ENCODE measurements at places on chromosomes 3 and 15.

GRCh38 chr15:51696566-51696965 lies 15.3 kb downstream of the SCG3 start:
- DNase-seq: no peak

DNA sequence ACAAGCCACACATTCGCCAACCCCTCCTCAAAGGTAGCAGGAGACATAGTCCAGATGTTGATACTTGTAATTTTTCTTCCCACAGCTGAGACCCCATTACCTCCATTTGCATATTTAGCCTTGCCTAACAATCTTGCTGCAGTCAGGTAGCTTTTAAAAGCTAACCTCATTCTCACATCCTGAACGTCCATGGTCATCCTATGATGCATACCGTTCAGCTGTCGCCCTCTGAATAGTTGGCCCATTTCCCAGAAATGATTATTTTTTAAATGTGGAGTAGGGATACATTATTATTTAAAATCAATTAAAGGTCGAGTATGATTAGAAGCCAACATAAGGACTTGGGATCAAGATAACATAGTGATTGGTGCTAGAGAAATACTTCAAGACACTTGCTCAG lies 165.0 kb downstream of the MEX3B start:
- DNase-seq: no peak

DNA sequence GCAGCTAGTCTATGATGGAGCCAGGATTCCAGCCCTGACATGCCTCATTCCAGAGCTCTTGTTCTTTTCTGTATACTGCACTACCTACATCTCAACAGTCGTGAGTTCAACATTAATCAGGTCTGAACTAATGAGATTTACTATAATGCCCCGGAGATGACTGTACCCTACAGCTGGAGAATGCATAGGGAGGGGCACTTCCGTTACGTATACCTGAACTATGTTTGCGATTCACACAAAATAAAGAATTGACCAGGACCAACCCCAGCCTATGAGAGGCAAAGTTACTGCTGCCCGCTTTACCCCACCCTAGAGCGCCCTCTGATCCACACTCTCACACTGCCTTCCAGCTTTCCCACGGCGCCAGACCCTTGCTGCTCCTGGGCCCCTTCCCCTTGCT lies 97.0 kb downstream of the IGF2BP2 start:
- no peak for DNase-seq

DNA sequence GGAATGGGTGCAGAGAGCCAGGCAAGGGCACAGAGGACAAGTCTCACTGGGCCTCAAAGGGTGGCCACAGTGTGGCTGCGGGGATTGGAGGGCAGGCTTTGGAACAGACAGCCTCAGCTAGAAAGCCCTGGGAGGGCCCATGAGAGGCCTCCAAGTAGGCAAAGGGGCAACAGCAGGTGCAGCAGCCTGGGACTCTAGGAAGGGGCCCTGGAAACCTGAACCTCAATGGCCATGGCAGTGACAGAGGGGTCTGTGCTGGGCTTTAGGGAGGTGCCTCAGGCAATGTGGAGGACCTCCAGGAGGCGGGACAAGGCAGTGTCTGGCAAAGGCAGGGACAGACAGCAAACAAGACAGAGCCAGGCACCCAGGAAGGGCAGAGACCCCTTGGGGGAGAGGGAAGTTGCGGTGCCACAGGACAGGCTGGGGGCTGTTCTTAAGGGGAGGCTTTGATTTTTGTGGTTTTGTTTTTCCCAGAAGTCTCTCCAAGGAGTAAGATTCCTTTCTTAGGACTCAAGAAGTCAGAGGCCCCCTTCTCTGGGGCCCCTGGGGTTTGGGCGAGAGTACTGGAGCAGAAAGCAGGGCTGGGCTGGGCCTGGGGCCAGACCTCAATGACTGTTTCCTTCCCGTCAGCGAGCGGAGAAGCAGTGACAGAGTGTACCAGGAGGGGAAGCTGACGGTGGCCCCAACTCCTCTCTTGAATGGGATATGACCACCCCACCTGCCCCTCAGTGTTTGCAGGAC lies 9.7 kb downstream of the STOML1 start:
- DNase-seq: no peak

DNA sequence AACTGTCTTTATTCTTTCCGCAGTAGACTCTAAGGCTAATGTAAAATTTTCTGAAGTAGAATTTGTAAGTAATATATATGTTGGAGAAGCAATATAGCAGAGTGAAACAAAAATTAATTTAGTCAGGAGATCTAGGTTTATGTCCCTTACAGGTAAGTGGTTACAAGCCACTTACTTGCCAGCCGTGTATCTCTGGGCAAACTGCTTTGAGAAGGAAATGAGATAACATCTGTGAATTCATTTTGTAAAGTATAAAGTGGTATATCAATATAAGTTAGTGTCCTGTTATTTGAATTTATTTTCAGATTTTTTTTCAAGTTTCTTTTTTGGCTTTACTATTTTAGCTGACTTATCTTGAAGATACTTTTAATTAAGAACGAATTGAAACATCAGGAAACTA lies 5.5 kb downstream of the DAZL start:
- DNase-seq: no peak

- DNase-seq: no peak
These were observed 14.9 kb downstream of the AMOTL2 start for GRCh38 chr3:134359121-134360010.

DNA sequence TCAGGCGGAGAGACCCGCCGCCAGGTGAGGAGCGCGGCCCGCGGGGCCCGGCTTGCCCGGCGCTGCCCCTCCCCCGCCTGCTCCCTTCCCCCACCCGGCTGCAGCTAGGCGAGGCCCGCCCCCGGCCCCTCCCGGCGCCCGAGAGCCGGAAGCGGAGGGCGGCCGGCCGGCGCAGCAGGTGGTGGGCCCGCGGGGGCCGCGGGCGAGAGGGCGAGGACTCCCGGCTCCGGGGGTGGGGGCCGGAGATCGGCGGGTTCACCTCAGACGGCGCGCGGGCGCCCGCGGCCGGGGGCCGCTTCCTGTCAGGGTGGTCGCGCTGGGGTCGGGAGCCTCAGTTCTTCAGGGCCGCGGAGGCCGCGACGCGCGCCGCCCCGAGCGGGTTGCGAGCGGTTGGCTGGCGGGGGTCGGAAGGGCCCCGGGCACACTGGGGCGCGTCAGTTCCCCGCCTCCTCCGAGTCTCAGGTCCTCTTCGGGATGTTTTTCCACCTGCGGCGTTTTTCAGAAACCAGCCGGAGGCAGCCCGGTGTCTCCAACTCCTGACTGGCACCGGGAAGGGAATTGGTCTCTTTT lies 395 bp downstream of the ZFAND6 start:
- no peak for DNase-seq

DNA sequence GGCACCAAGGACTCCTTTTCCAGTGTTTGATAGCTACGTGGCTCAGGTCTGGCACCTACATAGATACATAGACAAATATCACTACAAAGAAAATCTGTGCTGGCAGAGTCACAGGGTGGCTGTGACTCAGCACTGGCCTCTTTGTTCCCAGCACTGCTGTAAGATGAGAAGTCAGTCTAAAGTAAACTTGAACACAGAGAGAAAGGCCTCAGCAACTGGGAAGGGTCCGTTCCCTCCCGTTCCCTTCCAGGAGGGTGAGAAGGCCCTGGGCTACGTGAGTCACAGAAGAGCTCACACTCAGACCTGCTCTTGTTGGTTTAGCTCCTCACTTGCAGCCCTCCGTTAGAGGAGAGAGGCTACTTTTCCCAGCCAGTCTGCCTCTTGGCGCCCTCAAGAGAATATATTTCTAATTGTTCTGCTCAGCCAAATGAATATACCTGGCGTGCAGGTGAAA lies 23.1 kb downstream of the ANXA2 start:
- no peak for DNase-seq

DNA sequence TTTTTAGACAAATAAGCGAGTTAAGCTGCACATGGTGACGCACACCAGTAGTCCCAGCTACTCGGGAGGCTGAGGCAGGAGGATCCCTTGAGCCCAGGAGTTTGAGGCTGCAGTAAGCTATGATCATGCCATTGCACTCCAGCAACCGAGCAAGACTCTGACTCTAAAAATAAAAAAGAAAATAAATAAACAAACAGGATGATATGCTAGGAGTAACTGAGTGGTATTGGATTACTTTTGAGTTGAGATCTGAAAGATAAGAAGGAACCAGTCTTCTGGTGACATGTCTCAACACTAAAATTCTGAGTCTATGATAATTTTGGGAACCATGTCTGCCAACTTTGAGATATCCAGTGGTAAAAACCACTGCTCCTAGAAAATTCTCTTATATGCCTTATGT lies 109.1 kb upstream of the SKOR1 start:
- DNase-seq: no peak

Data from stimulated activated CD4-positive, alpha-beta T cell treated with anti-CD3 and anti-CD28 coated beads, TNF-alpha, amount 100 ng/mL, for 24 hours (primary cell).